ENCODE measurements at places on chromosomes 12 and 14. TPM values are rescaled to one million over a fixed set of nuclear protein-coding genes. Genes with fewer than 3 reads are reported as not detected.

The OTUB2 gene
- 4.8 TPM for total RNA-seq

The KRT2 gene
- not detected for total RNA-seq

The E2F7 gene
- 29.8 TPM for total RNA-seq

The IQSEC3 gene
- 1.1 TPM for total RNA-seq

The SUDS3 gene
- total RNA-seq = 44.8 TPM

The STAC3 gene
- 3.8 TPM for total RNA-seq

The METAP2 gene
- 104 TPM for total RNA-seq

The CELA1 gene
- total RNA-seq = not detected

The VAMP1 gene
- 9.8 TPM for total RNA-seq

The SPIC gene
- total RNA-seq = not detected

GRCh38 chr12:88272456-88272855, 130.3 kb downstream of the TMTC3 start:
- H3K27me3 ChIP-seq = no peaks in the 10 kb centered on the region
- no peaks in the 10 kb centered on the region for H3K36me3 ChIP-seq
- peaks cover 4% of the 10 kb centered on the region for H3K4me1 ChIP-seq
- DNase-seq = no peak
- no peak overlapping the region for H3K27ac ChIP-seq

DNA sequence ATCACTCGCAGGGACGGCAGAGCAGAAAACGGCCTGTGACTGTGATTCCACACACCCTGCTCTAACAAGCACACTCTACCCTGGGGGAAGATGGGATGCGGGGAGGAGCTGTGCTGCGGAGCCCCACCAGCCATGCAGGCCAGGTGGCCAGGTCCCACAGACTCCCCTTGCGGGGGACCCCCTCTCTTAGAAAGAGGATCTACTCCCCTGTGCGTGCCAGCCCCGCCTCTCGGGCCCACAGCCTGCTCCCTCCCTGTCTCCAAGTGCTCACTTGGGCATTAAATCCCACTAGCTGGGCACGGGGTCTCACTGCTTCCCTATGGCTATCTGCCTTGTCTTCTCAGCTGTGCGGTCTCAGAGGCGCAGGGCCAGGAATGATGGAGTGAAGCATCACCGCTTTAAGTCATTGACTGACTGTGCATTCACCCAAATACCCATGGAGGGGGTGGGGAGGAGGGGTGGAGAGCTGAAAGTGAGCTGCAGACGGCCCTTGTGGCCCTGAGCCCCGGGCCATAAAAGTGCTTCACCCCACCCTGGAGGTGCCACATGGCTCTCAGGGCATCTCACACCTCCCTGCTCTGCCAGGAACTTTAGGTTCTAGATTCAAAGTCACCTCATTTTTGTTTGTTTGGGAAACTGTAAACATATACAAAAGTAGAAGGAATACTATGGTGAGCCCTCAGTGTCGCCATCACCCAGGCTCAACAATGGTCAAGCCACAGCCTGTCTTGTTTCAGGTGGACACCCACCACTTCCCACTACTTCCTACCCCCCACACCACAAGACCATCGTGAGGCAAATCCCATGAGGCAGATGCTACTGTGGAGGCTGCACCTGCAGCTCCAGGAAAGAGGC, 9.4 kb downstream of the STX2 start:
- no peak overlapping the region for H3K27ac ChIP-seq
- peaks cover 2% of the 10 kb centered on the region for H3K36me3 ChIP-seq
- DNase-seq = no peak
- H3K4me1 ChIP-seq = peaks cover 19% of the 10 kb centered on the region
- H3K27me3 ChIP-seq = no peaks in the 10 kb centered on the region

DNA sequence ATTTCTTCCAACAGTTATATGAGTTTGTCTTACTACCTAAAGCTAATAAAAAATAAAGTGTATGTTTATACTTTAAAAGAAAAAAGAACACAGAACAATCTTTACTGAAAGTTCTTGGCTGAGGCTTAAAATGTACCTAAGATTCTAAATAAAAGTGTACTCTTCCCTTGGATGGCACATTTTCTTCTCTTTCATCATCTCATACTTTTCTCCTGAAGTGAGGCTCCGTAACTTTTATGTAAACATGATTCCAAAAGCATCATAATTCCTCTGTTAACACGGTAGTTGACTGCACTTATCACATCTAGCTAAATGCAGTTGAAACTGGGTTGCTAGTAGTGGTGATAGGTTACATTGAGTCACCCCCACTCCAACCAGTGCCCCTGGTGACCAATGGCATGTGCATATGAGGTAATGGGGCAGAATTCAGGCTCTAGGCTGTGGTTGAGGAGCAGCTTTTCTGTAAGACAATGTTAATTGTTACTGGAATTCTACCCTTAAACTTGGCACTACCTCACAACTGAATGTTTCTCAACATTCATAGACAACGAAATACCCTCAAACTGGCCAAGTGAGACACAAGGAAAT, 38.4 kb downstream of the WASHC3 start:
- peak overlapping the region; percentile 35 for H3K27ac ChIP-seq
- H3K27me3 ChIP-seq = no peaks in the 10 kb centered on the region

DNA sequence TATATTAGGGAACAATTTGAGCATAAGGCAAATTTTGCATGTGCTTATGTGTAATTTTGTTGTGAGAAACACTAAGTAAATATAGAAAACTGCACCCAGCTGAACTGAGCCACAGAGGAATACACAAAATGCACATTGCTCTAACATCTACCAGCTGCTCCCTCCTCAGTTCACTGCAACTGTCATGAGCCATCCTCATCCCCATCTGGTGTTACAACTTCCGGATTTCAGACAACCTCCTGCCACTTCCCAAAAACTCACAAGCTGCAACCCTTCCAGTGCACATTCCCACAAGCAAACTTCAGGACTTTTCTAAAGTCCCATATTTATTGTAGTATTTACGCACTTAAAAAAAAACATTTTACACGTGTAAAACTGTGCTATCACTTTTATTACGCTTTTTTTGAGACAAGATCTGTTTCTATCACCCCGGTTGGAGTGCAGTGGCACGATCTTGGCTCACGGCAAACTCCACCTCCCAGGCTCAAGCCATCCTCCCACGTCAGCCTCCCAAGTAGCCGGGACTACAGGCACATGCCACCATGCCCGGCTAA, 169.1 kb upstream of the TBX3 start:
- H3K27me3 ChIP-seq = peaks cover 5% of the 10 kb centered on the region
- no peak overlapping the region for H3K4me3 ChIP-seq
- H3K4me1 ChIP-seq = no peaks in the 10 kb centered on the region
- no peaks in the 10 kb centered on the region for H3K36me3 ChIP-seq
- no peak overlapping the region for H3K27ac ChIP-seq

DNA sequence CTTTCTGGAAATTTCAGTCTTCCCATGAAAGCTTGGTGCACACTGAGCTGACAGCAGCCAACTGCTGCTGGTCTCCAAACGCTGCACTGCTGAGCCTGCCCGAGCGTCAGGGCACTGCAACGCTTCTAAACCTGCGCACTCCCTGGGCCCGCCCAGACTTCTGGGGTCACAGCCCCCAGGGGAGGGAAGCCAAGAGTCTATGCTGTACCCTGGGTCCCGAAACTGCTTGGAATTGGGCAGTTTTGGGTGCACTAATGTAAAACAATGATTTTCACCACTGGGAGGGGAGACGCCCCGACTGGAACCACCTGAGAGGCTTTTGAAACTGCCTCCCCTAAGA, 32.0 kb downstream of the CCDC92 start:
- no peak overlapping the region for H3K27ac ChIP-seq
- H3K4me3 ChIP-seq = no peak overlapping the region
- peaks cover 4% of the 10 kb centered on the region for H3K27me3 ChIP-seq
- H3K36me3 ChIP-seq = peaks cover 27% of the 10 kb centered on the region
- H3K4me1 ChIP-seq = peaks cover 21% of the 10 kb centered on the region

GRCh38 chr12:22919883-22920282, 294.9 kb downstream of the ETNK1 start:
- peaks cover 6% of the 10 kb centered on the region for H3K36me3 ChIP-seq
- H3K27ac ChIP-seq = no peak overlapping the region
- H3K27me3 ChIP-seq = no peaks in the 10 kb centered on the region
- no peak overlapping the region for H3K4me3 ChIP-seq

GRCh38 chr12:14826491-14826890, 12.5 kb upstream of the SMCO3 start:
- no peak for DNase-seq
- H3K27ac ChIP-seq = no peak overlapping the region

- H3K27ac ChIP-seq = no peak overlapping the region
- H3K4me3 ChIP-seq = no peak overlapping the region
- peaks cover 32% of the 10 kb centered on the region for H3K36me3 ChIP-seq
- H3K4me1 ChIP-seq = peaks cover 84% of the 10 kb centered on the region
- H3K27me3 ChIP-seq = peaks cover 12% of the 10 kb centered on the region
Measured at GRCh38 chr12:106097011-106097410, 41.7 kb downstream of the NUAK1 start.

DNA sequence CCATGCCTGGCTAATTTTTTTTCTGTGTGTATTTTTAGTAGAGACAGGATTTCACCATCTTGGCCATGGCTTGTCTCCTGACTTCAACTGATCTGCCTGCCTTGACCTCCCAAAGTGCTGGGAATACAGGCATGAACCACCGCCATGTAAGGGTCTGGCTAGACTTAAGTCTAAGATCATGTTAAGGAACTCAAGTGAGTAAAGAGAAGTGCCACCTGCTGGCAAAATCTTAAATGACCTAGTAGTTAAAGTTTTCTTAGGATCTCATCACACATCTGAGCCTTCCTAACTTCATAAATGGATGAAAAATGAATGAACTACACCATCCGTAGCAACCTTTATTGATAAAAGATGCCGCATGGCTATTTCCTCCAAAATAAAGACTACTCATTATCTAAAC, 1.7 kb upstream of the C12orf56 start:
- H3K4me3 ChIP-seq = no peak overlapping the region
- DNase-seq = no peak
- H3K4me1 ChIP-seq = no peaks in the 10 kb centered on the region
- H3K27ac ChIP-seq = no peak overlapping the region

DNA sequence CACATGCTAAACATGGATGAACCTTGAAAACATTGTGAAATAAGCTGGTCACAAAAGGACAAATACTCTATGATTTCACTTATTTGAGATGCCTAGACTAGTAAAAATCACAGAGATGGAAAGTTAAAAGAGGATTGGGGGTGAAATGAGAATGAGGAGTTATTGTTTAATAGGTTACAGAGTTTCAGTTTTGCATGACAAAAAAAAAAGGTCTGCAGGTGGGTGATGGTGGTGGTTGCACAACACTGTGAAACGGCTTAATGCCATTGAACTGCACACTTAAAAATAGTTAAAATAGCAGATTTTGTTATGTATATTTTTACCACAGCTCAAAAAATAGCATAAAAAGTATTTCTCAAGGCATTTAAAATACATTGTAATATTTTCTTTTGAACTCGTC, 151.9 kb upstream of the NRXN3 start:
- no peaks in the 10 kb centered on the region for H3K36me3 ChIP-seq
- no peak overlapping the region for H3K27ac ChIP-seq

DNA sequence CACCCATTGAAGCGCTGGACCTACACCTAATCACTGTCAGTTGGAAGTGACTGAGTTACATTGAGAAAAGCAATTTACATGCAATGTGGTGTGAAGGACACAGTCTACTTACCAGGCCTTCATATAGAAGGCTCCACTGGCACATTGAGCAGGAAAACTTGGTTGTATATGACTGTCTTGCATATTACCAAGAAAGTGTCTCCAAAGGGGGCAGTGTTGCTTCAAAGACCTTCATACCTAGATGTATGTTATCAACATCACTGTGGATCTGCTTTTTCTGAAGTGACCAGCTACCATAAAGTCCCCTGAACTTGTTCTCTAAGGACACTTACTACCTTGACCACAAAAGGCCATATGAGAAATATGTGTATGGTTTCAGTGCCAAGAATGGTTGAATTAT, 64.1 kb downstream of the NELL2 start:
- no peak for DNase-seq
- peaks cover 7% of the 10 kb centered on the region for H3K4me1 ChIP-seq
- no peak overlapping the region for H3K27ac ChIP-seq
- H3K27me3 ChIP-seq = no peaks in the 10 kb centered on the region

GRCh38 chr12:89775063-89775985, 66.7 kb upstream of the ATP2B1 start:
- no peaks in the 10 kb centered on the region for H3K27me3 ChIP-seq
- H3K36me3 ChIP-seq = no peaks in the 10 kb centered on the region
- H3K4me3 ChIP-seq = no peak overlapping the region
- no peak for DNase-seq

GRCh38 chr12:121112496-121112895, 20.2 kb upstream of the P2RX7 start:
- H3K27me3 ChIP-seq = no peaks in the 10 kb centered on the region
- no peaks in the 10 kb centered on the region for H3K36me3 ChIP-seq
- no peak for DNase-seq
- no peak overlapping the region for H3K4me3 ChIP-seq

- no peak for DNase-seq
- H3K27ac ChIP-seq = no peak overlapping the region
- H3K4me3 ChIP-seq = no peak overlapping the region
- peaks cover 16% of the 10 kb centered on the region for H3K4me1 ChIP-seq
- peaks cover 4% of the 10 kb centered on the region for H3K36me3 ChIP-seq
Measured at GRCh38 chr14:104650981-104651875, 38.2 kb upstream of the INF2 start.

- H3K27ac ChIP-seq = peak overlapping the region; percentile 53
- H3K27me3 ChIP-seq = no peaks in the 10 kb centered on the region
- H3K4me1 ChIP-seq = peaks cover 27% of the 10 kb centered on the region
- no peak overlapping the region for H3K4me3 ChIP-seq
- DNase-seq = no peak
Measured at GRCh38 chr12:106631150-106631549, 48.3 kb downstream of the RFX4 start.

- peaks cover 4% of the 10 kb centered on the region for H3K27me3 ChIP-seq
- H3K36me3 ChIP-seq = no peaks in the 10 kb centered on the region
- peak overlapping the region; percentile 95 for H3K4me3 ChIP-seq
Measured at GRCh38 chr12:48104531-48104930, 1.3 kb downstream of the SENP1 start.

DNA sequence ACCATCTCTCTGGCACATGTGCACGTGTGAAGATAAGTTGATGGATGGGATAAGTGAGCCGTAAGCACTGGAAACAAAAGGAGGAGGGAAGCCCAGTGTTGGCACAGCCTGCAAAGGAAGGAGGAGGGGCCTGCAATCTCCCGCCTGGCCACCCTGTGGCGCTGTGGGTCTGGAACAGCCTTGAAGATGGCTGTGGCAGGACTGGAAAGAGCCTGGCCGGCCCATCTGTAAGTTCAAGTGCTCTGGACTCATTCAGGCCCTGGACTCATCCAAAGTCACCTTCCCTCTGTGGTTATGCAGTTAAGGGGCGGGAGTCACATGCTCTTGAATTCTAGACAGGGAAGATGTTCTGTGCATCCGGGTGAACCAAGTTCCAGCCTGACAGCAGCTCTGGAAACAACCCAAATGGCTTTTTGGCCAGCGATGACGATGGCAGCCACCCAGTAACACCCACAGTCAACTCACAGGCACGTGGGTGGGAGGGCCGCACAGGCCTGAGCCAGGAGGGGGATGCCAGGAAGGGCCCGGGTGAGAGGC, 50.4 kb downstream of the CHGA start:
- H3K27ac ChIP-seq = no peak overlapping the region
- no peak overlapping the region for H3K4me3 ChIP-seq
- H3K4me1 ChIP-seq = peaks cover 8% of the 10 kb centered on the region

DNA sequence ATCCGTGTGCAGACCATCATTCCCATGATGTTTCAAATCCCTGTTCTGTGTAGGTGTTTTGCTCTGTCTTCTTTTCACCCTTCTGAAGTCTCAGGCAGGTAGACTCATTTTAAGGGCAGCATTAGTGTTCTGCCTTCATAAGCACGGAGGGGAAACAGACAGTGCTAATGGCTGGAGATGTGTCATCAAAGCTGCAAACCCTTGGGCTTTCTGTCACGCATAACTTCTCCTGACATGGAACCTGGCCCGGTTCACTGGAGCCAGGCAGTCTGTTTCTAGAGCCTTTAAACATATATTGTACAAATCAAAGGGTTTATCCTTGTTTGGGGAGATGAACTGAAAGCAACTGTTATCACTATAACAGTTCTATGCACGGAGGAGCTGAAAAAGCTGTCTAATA, 141.4 kb downstream of the TMEM132D start:
- no peak overlapping the region for H3K4me3 ChIP-seq
- peaks cover 6% of the 10 kb centered on the region for H3K36me3 ChIP-seq
- DNase-seq = no peak
- H3K27ac ChIP-seq = no peak overlapping the region
- H3K4me1 ChIP-seq = peaks cover 3% of the 10 kb centered on the region
